ENCODE measurements at places on chromosomes 2 and 18. TPM values are rescaled to one million over a fixed set of nuclear protein-coding genes. Genes with fewer than 3 reads are reported as not detected.

The MYO7B gene
- not detected for total RNA-seq

The SPP2 gene
- not detected for total RNA-seq

The CFAP53 gene
- total RNA-seq: 0.87 TPM

The CIB4 gene
- total RNA-seq: not detected

The CDKL4 gene
- not detected for total RNA-seq

The CTAGE1 gene
- not detected for total RNA-seq

- peaks cover 31% of the 10 kb centered on the region for H3K36me3 ChIP-seq
- peaks cover 18% of the 10 kb centered on the region for H3K4me1 ChIP-seq
- H3K4me3 ChIP-seq: peak overlapping the region; percentile 61
- DNase-seq: peak; percentile 27
- no peaks in the 10 kb centered on the region for H3K27me3 ChIP-seq
Observed at GRCh38 chr18:2572171-2572569, 813 bp downstream of the NDC80 start.

DNA sequence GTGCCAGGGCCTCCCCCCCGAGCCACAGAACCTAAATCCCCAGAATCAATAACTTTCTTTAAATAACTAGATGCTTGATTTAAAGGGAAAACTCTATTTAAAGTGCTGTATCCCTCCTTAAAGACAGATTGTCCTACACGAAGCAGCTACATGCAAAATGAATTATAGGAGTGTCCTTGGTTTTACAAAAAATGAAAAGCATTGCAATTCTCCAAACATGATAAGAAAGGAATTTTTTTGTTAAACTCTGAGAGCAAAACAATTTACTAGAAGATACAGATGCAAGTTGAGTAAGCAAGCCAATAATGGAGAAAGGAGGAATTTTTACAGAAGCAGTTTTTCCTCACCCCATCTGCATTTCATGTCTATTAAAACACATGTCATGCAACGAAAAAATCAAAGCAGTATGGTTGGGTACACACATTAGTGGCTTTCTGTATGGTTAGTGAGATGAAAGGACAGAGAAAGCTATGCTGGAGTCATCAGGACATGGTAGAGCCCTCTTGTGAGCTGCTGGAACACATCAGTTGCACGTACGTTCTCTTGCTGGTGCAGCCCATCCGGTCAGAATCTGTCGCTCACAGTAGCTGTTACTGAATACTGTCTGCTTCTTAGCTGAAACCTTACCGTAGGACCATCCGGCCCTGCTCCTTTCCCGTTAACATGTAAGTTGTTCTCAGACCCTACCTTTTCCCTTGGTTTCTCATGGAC is 25.9 kb upstream of the STEAP3 start:
- H3K27ac ChIP-seq: no peak overlapping the region
- no peak overlapping the region for H3K4me3 ChIP-seq
- H3K36me3 ChIP-seq: no peaks in the 10 kb centered on the region
- H3K27me3 ChIP-seq: peaks cover 56% of the 10 kb centered on the region
- DNase-seq: no peak

GRCh38 chr2:8587920-8588830 is 93.7 kb upstream of the ID2 start:
- no peaks in the 10 kb centered on the region for H3K36me3 ChIP-seq
- no peak for DNase-seq
- no peak overlapping the region for H3K4me3 ChIP-seq

DNA sequence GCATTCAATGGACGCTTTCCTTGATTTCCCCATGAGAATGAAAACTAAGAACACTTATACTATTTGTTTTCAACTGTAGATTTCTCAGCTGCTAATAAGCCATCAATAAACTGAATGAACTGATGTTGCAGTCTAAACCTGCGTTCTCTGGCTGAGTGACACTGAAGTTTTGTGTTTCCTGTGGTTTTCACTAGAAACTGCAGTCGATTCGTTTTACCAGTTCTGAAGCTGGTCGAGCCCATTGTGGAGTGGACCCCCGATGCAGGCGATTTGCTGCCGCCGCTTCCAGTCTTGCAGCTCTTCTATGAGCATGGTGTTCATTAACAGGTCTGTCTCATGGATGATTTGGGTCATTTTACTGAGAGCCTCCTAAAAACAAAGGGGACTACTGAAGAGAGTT is 50.6 kb upstream of the STAT1 start:
- H3K27me3 ChIP-seq: no peaks in the 10 kb centered on the region
- no peaks in the 10 kb centered on the region for H3K36me3 ChIP-seq
- no peak overlapping the region for H3K4me3 ChIP-seq
- H3K27ac ChIP-seq: no peak overlapping the region
- H3K4me1 ChIP-seq: no peaks in the 10 kb centered on the region

DNA sequence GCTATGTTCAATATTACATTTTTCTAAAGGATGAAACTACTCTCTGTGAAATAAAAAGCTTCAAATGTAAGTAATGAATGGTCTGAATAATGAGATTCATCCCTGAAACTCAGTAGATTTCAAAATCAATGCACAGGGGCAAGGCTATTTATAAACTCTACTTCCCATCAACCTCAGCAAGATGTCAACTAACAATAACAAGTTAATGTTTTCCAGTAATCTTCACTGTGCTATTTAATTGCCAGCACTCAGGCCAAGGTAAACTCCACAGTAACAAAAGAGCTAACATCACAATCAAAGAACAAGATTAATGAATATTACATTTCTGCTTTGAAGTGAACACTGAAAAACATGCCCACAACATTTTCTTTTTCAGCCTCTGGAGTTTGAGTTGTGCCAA is 144.3 kb upstream of the ZFP36L2 start:
- H3K4me3 ChIP-seq: no peak overlapping the region
- H3K27ac ChIP-seq: no peak overlapping the region
- H3K36me3 ChIP-seq: no peaks in the 10 kb centered on the region
- no peaks in the 10 kb centered on the region for H3K27me3 ChIP-seq

GRCh38 chr18:59180150-59180845 is 39.7 kb upstream of the GRP start:
- no peak overlapping the region for H3K27ac ChIP-seq
- no peaks in the 10 kb centered on the region for H3K36me3 ChIP-seq
- no peak for DNase-seq
- H3K4me3 ChIP-seq: no peak overlapping the region
- no peaks in the 10 kb centered on the region for H3K4me1 ChIP-seq
- H3K27me3 ChIP-seq: no peaks in the 10 kb centered on the region

GRCh38 chr2:203400805-203401585 is 72.8 kb downstream of the ABI2 start:
- H3K4me1 ChIP-seq: no peaks in the 10 kb centered on the region
- DNase-seq: no peak
- H3K27me3 ChIP-seq: no peaks in the 10 kb centered on the region
- H3K4me3 ChIP-seq: no peak overlapping the region

Measured in K562 (cell line).